Activated CD4-positive, alpha-beta T cell treated with anti-CD3 and anti-CD28 coated beads, Interleukin-2, Interleukin-4, amounts not matched to agents 100 ng/mL and 50 ng/mL, durations not matched to agents 16 hours and 8 hours (primary cell): ENCODE measurements at places on chromosomes 7 and 10.

- peak; percentile 26 for DNase-seq
Measured at GRCh38 chr10:14603534-14604102, 171.1 kb downstream of the FAM107B start.

DNA sequence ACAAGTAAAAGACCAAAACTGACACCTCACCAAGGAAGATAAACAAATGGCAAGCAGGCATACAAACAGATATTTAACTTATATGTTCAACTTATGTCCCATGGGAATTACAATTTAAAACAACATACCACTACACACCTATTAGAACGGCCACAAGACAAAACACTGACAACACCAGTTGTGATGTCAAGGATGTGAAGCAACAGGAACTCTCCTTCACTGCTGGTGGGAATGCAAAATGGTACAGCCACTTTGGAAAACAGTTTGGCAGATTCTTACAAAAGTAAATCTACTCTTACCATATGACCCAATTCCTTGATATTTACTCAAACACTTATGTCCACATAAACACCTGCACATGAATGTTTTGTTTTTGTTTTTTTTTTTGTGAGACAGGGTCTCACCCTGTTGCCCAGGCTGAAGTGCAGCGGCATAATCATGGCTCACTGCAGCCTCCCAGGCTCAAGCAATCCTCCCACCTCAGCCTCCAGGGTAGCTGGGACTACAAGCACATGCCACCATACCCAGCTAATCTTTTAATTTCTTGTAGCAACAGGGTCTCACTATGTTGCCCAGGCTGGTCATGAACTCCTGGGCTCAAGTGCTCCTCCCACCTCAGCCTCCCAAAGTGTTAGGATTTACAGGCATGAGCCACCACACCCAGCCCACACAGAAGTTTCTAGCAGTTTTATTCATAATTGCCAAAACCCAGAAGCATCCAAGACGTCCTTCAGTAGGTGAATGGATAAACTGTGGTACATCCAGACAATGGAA is 27.3 kb downstream of the HERC4 start:
- no peak for DNase-seq

- no peak for DNase-seq
Measured at GRCh38 chr7:83547526-83547925, 101.4 kb downstream of the SEMA3E start.

- no peak for DNase-seq
Measured at GRCh38 chr10:51867956-51868355, 168.6 kb upstream of the CSTF2T start.

GRCh38 chr7:93117327-93117726 is 452 bp downstream of the SAMD9 start:
- no peak for DNase-seq

DNA sequence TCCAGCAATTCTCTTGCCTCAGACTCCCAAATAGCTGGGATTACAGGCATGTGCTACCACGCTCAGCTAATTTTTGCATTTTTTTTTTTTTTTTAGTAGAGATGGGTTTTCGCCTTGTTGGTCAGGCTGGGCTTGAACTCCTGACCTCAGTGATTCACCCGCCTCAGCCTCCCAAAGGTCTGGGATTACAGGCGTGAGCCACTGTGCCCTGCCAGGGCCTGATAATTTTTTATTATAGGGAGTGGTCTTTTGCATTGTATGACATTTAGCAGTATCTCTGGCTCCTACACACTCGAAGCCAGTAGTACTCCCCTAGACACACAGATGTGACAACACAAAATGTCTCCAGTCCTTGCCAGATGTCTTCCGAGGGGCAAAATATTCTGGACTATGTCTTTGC is 124.0 kb downstream of the DKK1 start:
- no peak for DNase-seq

- no peak for DNase-seq
Measured at GRCh38 chr7:87345962-87346371, 503 bp downstream of the CROT start.

DNA sequence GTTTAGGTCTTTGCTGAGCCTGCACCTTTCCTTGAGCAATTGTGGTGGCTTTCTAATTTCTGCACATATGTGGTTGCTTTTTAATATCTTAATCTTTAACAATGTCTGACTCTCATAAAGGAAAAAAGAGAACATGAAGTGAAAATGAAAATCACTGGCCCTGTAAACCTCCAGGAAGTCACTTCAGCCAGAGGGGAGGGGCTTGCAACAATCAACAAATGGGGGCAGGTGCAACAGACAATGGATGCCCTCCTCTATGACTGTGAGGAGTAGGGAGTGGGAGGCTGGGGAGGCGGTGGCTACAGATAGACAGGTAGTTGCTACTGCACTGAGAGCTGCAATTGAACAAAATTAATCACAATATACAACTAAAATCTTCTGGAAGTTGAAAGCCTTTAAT is 1377.4 kb downstream of the XPNPEP1 start:
- no peak for DNase-seq

- no peak for DNase-seq
Measured at GRCh38 chr7:124032369-124033094, at the start of gene TMEM229A. TMEM229A (minus strand) TSS chr7:124033067; CDS start chr7:124033003, 64 bp downstream.

GRCh38 chr7:35359423-35359822 is 105.5 kb upstream of the TBX20 start:
- DNase-seq, result no peak

DNA sequence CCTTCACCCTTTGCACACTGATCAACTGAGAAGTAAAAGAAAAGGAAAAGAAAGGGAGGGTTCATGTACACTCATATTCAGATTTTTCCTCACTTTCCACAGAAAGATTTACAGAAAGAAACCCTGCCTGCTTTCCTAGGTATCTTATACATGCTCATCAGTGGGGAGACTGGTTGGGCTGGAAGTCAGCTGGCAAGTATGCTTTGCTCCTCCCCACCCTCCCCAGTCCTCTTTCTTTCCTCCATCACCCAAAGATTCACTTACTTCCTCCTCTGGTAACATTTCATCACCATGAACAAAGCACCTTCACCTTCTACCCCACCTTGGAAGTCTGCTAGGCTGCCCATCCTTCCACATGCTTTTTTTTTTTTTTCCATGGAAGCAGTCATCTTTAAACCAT is 153.2 kb upstream of the NRBF2 start:
- DNase-seq, result no peak

- no peak for DNase-seq
Measured at GRCh38 chr7:128733278-128733645, 5.9 kb upstream of the CALU start.

DNA sequence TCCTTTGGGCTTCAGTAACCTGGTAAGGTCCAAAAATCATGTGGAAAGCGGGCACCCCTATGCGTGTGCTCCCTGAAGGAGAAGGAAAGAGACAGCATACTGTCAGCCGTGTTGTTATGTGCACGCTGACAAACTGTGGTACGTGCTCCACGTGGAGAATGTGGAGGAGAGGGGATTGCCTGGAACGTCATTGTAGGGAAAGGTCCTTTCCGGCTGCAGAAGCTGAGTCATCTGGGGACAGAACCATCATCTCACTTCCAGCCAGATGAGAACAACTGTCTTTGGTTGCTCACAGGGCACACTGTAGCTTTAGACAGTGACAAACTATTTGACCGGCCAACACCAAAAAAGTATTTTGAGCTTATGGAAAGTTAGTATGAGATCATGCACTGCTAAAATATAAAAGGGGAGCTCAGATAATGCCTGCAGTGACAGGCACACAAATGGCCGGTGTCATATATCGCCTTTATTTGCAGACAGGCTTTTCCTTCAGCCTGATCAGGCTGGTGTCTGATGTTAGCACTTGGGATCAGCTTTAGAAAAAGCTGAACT is 38.8 kb upstream of the GRB10 start:
- DNase-seq, result no peak

- DNase-seq, result peak; percentile 13
Measured at GRCh38 chr7:116525298-116525912, 569 bp downstream of the CAV1 start.

- DNase-seq, result no peak
Measured at GRCh38 chr10:60803433-60803832, 25.2 kb downstream of the CDK1 start.

- DNase-seq, result no peak
Measured at GRCh38 chr7:33217595-33217994, 88.2 kb downstream of the BBS9 start.

GRCh38 chr10:102614888-102615287 is 29.4 kb upstream of the TRIM8 start:
- no peak for DNase-seq

- no peak for DNase-seq
Measured at GRCh38 chr10:34506786-34507185, 308.3 kb downstream of the PARD3 start.

GRCh38 chr7:28123752-28124151 is 56.8 kb downstream of the JAZF1 start:
- peak; percentile 66 for DNase-seq

- DNase-seq, result no peak
Measured at GRCh38 chr10:13525663-13526062, 3.2 kb downstream of the BEND7 start.

DNA sequence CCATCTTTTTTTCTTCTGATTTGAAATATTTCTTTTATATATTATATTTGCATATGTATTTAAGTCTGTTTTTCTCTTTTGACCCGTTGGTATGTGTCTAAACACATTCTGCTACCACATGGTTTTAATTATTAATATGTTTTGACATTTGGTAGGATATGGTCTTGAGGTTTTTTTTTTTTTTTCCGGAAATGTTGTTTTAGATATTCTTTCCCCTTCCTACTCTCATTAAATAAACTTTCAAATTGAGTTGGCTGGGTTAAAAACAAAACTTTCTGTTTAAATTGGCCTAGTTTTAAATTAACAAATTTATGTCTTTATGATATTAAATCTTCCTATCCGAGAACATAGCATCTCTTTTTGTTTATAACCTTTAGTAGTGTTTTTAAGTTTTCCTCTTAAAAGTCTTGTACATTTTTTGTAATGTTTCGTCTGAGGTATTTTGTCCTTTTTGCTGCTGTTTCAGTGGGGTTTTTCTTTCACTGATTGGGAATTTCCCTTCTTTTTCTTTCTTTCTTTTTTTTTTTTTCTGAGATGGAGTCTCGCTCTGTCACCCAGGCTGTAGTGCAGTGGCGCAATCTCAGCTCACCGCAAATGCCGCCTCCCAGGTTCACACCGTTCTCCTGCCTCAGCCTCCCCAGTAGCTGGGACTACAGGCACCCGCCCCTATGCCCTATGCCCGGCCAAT is 25.4 kb downstream of the STAM start:
- DNase-seq, result peak; percentile 71

DNA sequence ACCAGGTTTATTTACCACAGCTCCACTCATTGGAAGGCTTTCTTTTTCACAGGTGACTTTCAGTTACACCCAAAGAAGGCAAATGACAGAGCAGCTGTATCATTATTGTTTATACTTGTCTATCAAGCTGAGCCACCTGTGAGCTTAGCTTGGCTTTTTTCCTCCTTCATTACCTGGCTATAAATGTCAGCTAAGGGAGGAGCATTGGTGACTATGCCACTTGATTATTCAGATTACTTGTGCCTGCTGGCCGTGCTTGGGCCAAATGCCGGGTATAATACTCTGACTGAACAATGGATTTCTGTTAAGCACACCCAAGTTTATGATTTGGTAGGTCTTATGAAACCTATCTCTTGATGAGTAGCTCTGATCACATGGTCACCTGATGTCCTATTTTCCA is 9.9 kb upstream of the GNAT3 start:
- DNase-seq, result no peak

DNA sequence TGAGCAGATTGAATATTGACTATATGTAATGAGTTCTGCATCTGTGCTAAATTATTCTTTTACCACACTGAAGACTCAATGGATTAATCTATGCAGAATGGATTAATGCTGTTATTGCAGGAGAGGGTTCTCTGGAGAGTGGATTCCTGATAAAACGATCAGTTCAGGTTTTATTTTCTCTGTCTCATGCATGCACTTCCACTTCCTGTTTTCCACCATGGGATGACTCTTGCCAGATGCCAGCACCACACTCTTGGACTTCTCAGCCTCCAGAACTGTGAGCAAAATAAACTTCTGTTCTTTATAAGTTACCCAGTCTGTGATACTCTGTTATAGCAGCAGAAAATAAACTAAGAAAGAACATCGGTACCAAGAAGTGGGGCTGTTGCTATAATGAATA is 207.5 kb downstream of the KCND2 start:
- DNase-seq, result no peak

- DNase-seq, result no peak
Measured at GRCh38 chr10:43980313-43980712, 331.6 kb upstream of the ZNF32 start.

DNA sequence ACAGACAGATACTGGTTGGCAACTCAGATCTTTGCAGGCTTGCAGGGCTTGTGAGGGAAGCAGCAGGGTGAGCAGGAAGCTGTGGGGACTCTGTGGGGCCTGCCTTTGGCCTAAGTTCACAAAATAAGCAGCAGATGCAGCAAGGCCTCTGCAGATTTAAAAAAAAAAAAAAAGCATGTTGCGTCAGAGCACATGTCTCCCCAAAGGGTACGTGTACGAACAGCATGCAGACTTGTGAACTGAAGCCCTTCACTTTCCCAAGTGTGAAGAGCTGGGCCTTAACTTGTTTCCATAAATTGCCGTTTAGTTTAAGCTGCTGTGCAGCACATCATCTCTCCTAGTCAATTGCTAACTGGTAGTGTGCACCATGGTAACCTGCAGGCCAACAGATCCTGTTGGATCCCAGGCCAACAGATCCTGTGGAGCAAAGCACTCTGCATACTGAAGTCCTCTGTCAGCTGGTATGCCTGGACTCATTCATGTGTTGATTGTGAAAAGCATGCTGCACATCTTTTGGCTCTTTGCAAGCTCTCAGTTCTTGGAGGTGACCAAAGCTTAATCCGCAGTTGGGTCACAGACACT is 10.8 kb upstream of the XPNPEP1 start:
- DNase-seq, result no peak

- DNase-seq, result no peak
Measured at GRCh38 chr10:43888586-43888985, 239.9 kb upstream of the ZNF32 start.

GRCh38 chr7:117076426-117076943 is 123.2 kb downstream of the ST7 start:
- no peak for DNase-seq

DNA sequence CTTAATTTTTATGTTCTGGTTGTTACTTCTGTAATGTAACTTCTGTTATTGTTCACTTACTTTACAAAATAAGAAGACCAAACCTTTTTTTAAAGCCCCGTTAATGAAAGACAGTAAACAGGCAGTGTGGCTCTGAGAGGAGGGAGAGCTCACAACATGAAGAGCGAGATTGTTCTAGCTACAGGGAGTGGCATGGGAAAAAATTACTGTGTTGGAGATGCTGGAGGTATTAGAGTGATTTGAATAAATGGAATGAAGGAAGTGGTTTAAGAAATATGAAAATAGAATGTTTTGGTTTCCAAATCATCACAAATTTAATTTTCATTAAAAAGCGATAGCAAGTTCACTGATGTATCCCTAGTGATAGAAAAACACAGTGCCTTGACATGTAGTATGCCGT is 31.8 kb downstream of the REEP3 start:
- DNase-seq, result no peak

- DNase-seq, result no peak
Measured at GRCh38 chr7:105831824-105832535, 44.4 kb downstream of the ATXN7L1 start.

DNA sequence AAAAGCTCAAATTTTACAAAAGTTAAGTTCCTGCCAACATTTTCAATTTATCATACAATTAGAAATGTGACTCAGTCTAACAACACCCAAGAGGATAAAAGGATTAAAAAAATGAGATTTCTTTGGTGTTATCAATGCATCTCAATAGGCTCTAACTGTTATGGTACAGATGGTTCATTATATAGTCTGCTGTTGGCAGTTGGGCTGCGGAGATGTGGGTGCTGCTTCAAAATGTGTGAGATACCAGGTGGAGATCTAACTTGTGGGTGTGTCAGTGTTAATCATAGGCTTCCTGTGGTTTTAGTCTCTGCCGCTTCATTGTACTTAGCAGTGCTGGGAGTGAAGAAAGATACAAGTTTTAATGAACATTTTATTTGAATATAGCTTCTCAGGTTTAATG is 231.2 kb downstream of the EXOC4 start:
- peak; percentile 65 for DNase-seq
